GM12864 (cell line): ENCODE measurements at places on chromosomes 4 and X.

DNA sequence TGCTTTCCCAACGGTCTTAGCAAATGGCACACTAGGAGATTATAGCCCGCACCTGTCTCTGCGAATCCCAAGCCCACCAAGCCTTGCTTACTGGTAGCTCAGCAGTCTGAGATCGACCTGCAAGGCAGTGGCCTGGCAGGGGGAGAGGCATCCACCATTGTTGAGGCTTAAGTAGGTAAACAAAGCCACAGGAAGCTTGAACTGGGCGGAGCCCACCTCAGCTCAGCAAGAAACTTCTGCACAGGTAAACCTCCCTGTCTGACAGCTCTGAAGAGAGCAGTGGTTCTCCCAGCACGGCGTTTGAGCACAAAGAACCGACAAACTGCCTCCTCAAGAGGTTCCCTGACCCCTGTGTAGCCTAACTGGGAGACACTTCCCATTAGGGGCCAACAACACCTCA lies 42.8 kb downstream of the BRWD3 start:
- DNase-seq, result no peak

DNA sequence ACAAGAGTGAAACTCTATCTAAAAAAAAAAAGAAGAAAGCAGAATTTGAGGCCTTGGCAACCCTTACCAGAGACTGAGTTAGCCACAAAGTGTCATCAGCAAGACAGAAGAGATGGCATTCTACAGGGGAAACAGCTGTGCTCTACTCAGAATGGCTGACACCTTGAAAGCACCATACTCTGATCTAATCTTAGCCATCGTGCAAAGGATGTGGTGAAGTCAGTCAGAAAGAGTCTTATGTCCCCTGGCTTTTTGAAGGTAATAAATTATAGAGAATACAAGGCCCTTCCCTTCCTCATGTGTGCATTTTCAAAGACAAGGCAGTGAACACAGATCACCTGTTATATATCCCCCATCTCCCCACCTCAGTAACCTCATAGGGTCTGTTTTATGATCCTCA lies 13.2 kb downstream of the CLNK start:
- DNase-seq, result peak; percentile 79

- DNase-seq, result no peak
Observed at GRCh38 chr4:143089291-143089690, 95.4 kb upstream of the USP38 start.

DNA sequence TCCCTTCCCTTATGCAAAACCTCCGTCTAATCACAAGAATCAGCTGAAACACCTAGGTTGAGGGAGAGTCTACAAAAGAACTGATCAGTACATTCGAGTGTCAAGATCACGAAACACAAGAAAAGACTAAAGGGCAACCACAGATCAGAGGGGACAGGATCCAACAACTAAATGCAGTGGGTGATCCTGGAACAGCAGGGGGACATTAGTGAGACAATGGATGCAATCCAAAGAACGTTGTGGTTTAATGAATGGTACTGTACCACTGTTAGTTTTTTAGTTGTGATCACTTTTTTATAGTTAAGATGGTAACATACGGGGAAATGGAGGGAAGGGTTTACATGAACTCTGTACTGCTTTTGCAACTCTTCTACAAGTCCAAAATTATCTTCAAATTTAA lies 79.2 kb downstream of the RELL1 start:
- no peak for DNase-seq
